ENCODE measurements at places on chromosomes 5 and 9. TPM values are rescaled to one million over a fixed set of nuclear protein-coding genes. Genes with fewer than 3 reads are reported as not detected.

WNK2 gene
- not detected for polyA plus RNA-seq

ADCY2 gene
- not detected for polyA plus RNA-seq

BTNL8 gene
- not detected for polyA plus RNA-seq

NAIP gene
- polyA plus RNA-seq, result 1.7 TPM

BARHL1 gene
- polyA plus RNA-seq, result not detected

OTP gene
- polyA plus RNA-seq, result not detected

DBH gene
- not detected for polyA plus RNA-seq

MYORG gene
- 3.7 TPM for polyA plus RNA-seq

KCNV2 gene
- not detected for polyA plus RNA-seq

SV2C gene
- 0.02 TPM for polyA plus RNA-seq

ORM1 gene
- not detected for polyA plus RNA-seq

All from keratinocyte (primary cell).